DMS53 (cell line): ENCODE measurements at places on chromosomes 4 and X.

- DNase-seq: no peak
Observed at GRCh38 chrX:103791228-103791627, 14.6 kb downstream of the PLP1 start.

GRCh38 chr4:75940692-75941253 is at the start of gene NAAA:
Gene NAAA, minus strand, starts transcription at chr4:75941013. Its CDS starts 64 bp downstream, at chr4:75940949.
- peak; percentile 86 for DNase-seq

GRCh38 chr4:112289407-112290253 is 3.9 kb upstream of the TIFA start:
- no peak for DNase-seq

- peak; percentile 70 for DNase-seq
Observed at GRCh38 chrX:47613082-47613481, 6.6 kb downstream of the SYN1 start.

DNA sequence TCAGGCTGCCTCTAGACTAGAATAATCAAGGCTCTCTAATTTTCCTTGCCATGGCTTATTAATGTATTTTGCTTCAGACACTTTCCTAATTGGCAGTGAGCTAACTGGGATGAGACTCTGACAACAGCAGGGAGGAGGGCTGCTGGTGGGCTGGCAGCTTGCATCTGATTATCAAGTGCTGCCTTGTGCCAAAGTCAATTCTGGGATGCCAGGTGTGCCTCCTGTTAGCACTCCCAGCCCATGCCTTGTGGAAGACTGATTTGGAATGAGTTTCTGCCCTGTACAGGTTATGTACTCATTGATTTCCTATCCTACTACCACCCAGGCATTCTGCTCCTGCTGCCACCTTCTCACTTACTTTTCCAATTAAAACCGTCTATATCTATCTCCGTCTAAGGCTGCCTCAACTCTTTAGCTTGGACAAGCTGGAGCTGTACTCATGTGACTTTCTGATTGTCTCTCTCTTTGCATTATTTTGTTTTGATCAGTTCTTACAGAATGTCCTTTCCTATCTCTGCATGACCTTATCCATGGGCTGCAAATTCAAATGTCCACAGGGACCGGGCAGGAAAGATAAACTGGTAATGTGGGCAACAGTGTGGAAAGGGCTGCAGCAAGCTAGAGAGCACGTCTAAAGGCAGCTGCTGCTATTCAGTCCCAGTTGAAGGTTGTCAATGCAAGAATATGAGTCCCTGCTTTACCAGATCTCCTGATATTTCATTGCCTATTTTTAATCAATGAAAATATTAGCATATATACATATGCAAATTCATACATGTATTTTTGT is 112.6 kb downstream of the GABRA2 start:
- DNase-seq: no peak

- DNase-seq: no peak
Observed at GRCh38 chr4:38149997-38150671, 189.9 kb downstream of the PTTG2 start.

GRCh38 chr4:127484117-127484516 is 148.6 kb upstream of the INTU start:
- DNase-seq: no peak

DNA sequence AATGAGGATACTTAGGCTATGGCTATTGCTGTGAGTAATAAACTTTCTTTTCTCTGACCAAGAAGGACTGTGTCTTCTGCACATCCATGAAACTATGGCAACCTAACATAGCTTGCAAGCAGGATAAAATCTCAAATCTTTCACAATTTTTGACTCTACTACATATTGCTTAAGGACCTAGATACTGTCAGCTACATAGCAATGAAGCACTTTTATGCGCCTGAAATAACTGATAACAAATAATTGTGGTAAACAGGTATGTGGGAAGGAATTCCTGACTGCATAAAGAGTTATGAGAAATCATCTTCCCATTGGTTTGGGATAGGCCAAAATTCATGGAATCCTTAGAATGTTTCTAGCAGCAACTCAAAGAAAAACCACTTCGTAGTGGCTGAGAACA is 41.2 kb upstream of the PDGFC start:
- no peak for DNase-seq

- DNase-seq: no peak
Observed at GRCh38 chr4:31341601-31342359, 621.6 kb downstream of the PCDH7 start.

DNA sequence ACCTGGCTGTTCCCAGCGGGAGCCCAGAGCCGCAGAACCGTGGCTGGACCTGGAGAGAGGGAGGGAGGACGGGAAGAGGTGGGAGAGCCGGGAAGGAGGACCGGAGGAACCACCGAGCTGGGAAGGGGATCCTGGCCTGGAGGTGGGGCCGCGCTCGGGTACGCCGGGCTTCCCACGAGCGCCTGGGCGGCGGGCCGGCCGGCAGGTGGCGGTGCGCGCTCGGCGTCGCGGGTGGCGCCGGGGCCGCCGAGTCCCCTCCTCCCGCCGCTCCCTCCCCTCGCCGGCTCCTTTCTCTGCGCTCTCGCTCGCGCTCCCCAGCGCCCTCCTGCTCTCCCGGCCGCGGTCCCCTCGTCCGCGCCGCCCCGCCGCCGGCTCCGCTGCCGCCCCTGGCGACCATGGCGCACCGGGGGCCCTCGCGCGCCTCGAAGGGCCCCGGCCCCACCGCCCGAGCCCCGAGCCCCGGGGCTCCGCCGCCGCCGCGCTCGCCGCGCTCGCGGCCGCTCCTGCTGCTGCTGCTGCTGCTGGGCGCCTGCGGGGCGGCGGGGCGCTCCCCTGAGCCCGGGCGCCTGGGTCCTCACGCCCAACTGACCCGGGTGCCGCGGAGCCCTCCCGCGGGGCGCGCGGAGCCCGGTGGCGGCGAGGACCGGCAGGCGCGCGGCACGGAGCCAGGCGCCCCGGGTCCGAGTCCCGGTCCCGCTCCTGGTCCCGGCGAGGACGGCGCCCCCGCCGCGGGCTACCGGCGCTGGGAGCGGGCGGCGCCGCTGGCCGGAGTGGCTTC is at the start of gene SORCS2:
Gene SORCS2 (plus strand): TSS at position 287 of the 778 bp plus-strand sequence.
- peak; percentile 82 for DNase-seq

- DNase-seq: no peak
Observed at GRCh38 chrX:41447897-41448296, 754 bp downstream of the NYX start.

GRCh38 chrX:5748586-5749150 is 480.0 kb downstream of the NLGN4X start:
- DNase-seq: no peak
